Calu3 (cell line): ENCODE measurements at places on chromosomes 3 and 15.

DNA sequence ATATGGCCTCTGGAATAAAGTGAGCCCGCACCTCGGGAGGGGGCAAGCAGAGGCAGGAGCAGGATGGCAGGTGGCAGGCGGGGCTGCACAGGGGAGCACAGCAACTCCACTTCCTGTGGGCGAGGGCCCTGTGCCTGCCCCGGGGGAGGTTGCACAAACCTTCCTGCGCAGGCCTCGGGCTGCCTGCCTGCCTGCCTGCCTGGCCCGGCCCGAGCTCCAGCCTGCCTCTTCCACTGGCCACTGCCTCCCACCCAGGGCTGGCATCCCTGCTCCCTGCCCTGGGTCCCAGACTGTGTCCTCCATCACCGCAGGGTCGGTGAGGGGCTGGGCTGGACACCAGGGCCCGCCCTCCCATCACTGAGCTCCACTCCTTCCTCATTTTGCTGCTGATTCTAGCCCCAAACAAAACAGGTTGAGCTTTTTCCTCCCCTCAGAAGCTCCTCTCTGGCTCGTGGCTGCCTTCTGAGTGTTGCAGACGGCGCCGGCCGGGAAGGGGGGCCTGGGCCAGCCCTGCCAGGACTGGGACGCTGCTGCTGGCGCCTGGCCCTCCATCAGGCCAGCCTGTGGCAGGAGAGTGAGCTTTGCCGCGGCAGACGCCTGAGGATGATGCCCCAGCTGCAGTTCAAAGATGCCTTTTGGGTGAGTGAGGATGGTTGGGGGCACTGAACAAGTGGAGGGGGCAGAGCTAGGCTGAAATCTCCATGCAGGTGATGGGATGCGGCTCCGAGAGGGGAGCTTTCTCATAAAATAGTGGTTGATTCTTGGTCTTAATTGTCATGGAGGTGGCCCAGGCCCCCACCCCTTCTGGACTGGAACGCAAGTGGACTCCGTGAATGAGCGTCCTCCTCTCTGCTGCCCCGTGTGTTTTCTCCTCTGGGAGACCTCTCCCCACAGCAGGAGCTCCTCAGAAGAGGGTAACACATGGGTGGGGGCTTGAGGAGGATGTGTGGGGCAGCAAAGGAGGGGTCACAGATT lies at the start of gene PSTPIP1:
Gene PSTPIP1 (plus strand): TSS at position 156 of the 975 bp plus-strand sequence. CDS start 448 bp downstream, at position 604.
- DNase-seq = no peak

- DNase-seq = no peak
These were observed 53.5 kb downstream of the DGKG start for GRCh38 chr3:186308549-186308948.

DNA sequence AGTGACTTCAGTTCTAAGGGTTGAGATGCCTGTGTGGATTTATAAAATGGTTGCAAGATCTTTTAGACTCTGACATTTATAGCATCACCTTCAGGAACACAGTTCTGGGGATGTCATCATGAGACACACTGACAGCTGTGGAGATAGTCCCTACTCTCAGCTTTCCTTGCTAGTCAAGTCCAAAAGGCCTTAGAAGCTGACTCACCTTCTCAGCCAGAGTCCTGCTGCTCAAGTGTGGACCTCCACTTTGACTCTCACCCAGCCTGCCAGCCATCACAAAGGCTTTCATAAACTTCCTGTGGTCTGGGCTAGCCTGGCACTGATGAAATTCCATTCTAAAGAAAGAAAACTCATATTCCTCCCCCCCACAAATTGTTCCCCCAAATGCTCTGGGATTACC lies 44.8 kb downstream of the TMEM39A start:
- no peak for DNase-seq

- DNase-seq = no peak
These were observed 3.7 kb downstream of the C3orf18 start for GRCh38 chr3:50563867-50564266.

DNA sequence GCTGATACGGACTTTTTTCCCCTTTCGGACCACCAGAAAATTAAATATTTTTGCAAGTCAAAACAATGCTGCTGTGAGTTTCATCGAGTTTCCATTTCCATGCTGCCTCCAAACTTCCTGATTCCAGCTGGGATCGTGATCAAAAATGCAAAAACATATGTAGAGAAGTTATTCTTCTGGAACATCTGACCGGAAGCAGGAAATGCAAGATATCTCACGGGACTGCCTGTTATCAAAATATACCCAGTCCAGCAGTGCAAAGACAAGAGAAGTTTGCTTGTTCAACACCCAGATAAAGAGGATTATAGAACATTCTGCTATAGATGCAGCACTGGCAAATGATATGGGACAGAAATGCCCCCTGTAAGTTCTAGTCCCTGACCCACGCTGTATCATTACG lies 726.7 kb upstream of the NR2F2 start:
- DNase-seq = no peak

DNA sequence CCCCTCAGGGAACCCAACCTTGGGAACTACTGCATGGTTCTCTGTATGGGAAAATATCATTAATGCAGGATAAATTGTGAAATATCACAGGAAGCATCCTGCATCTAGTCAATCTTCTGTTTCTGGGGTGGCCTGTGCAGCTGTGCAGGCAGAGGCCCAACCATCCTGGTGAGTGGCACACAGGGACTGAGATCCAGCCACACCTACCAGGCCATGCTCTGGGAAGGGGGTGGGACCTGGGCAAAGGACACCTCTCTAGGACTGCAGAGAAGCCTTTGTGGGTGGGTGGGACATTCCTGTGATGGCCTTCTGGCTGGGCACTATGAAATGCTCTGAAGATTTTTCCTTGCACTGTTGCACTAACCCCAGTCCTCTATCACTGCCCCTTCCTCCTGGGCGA lies 26.8 kb downstream of the CCRL2 start:
- no peak for DNase-seq

DNA sequence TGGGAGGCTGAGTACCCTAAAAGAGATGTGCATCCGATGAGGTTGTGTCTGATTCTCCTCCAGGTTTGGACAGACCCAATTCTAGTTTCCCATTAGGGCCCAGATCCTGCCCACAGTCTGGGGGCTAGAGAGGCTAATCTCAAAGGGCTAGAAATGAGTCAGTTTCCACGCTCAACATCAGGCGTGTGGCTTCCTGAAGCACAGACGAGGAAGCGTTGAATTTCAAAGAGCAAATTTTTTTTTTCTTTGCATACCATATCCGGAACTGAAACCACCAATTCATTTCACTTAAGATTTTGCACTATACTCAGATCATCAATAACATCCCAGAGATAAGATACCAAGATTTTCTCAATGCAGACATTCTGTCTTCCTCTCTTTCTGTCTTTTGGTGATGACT lies 173.8 kb upstream of the BCL6 start:
- DNase-seq = no peak

GRCh38 chr3:150225986-150226385 lies 182.1 kb upstream of the TSC22D2 start:
- no peak for DNase-seq

DNA sequence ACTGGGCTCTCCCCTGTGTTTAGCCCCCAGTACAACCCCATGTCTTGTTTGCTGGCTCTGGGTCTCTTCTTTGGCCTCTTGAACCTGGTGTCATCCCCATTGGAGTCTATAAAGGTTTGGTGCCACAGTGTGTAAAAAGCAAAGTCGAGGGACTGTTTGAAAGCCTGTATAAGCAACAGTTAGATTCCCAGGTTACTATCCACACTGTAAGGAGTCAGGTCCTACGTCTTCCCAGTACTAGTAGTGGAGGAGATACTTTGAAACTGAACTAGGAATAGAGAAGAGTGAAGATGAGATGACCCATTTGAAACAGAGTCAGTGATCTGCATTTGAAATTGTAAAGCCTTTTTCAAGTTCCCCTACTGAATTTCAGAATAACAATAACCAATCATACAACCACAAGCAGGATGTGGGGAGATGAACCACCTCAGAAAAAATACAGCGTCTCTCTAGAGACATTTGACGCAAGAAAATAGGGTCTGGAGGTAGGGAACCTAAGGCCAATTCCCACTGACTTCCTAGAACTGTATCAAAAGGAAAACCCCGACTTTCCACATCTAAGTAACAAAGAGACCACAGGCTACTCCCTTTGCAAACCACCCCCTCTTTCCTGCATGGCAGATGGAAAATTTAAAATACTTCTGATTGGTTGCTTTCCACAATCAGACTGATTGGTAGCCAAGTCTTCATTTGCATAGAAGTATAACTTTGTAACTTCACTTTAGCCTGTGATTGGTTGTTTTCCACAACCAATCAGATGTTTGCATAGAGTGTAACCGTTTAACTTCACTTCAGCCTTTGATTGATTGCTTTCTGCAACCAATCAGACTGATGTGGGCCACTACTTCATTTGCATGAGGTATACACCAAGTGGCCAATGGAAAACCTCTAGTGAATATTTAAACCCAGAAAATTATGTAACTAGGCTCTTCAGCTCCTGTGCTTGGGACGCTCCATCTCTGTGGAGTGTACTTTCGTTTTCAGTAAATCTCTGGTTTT lies 49.9 kb upstream of the NEDD4 start:
- no peak for DNase-seq

DNA sequence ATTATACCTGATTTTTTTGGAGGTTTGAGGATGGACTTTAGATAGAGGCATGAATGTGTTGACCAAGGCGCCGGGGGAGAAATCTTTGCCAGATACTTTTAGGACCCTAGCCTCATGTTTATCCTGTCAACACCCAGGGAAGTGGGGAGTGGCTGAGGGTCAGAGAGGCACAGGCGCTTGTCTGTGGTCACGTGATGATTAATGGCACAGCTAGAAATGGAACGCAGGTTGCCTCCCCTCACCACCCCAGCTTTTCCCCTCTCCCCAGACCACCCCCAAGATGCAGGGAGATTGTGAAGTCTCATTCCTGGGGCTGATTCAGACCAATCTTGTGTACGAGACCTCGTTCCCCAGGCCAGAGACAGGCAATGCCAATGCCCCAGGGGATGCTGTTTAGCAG lies 218.4 kb upstream of the LINGO1 start:
- no peak for DNase-seq

GRCh38 chr3:100776746-100777145 lies 67.5 kb downstream of the TFG start:
- peak; percentile 7 for DNase-seq

- DNase-seq = no peak
These were observed 227.2 kb downstream of the RSRC1 start for GRCh38 chr3:158337110-158337509.

GRCh38 chr3:128372707-128373533 lies 93.8 kb downstream of the DNAJB8 start:
- DNase-seq = no peak

GRCh38 chr3:15199493-15200105 lies 6.4 kb upstream of the CAPN7 start:
- DNase-seq = no peak

DNA sequence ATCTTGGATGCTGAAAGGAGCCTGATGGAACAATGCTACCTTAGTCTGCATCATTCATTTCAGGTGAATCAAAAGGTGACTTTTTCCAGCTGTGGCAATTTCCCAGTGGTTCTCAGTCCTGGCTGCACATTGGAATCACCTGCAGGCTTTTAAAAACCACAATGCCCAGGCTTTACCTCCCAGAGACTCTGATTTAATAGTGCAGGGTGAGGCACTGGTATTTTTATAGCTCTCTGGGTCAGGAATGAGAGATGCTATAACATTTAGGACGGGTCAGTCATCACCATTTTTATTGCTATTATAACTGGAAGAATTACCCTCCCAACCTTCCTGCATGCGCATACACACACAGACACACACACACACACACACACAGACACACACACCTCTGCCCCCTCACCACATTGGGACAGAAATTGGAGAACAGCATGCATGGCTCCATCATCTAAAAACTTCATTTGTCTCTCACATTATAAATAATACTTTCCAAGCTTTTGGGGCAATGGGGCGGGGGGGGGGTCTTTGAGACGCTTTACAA lies 41.1 kb downstream of the LARP6 start:
- DNase-seq = no peak

- no peak for DNase-seq
These were observed 40.6 kb downstream of the ADAMTSL3 start for GRCh38 chr15:83694536-83694935.

GRCh38 chr3:100850156-100850555 lies 140.9 kb downstream of the TFG start:
- DNase-seq = no peak

DNA sequence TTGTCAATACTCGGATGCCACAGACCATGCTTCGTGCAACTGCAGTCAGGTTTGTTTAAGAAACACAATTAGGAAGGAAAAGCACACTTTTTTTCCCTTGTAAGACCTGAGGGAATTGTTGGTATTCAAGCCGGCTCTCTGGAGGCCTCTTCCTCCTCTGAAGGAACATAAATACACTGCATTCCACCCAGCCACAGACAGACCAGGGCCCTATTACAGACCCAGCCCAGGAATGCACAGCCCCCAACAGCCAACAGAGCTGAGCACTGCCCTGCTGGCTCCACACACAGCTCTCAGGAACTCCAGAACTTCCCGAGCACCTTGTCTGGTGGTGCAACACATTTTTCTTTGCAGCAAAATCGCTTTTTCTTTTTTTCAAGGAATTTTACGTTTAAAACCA lies 488.7 kb upstream of the PROK2 start:
- DNase-seq = no peak

GRCh38 chr3:159667261-159667660 lies 321.4 kb upstream of the IL12A start:
- DNase-seq = no peak

DNA sequence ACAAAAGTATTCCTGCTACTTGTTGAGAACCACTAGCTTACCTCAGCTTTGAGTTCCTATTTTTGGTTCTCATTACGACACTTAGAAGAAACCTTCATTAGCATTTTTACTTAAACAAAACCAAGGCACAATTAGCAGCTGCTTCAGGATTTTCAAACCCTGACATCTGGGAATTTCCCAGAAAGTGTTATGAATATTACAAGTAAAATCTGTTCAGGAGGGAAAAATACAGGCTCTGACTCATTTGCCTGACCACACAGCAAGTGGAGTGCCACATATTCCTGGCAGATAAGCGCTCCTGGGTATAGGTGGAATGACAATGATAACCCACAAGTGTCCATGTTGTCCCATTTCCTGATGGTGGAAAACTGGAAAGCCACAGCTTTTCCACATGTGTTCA lies 10.3 kb upstream of the RFTN1 start:
- DNase-seq = no peak

GRCh38 chr15:65081758-65082157 lies 5.2 kb downstream of the KBTBD13 start:
- no peak for DNase-seq

DNA sequence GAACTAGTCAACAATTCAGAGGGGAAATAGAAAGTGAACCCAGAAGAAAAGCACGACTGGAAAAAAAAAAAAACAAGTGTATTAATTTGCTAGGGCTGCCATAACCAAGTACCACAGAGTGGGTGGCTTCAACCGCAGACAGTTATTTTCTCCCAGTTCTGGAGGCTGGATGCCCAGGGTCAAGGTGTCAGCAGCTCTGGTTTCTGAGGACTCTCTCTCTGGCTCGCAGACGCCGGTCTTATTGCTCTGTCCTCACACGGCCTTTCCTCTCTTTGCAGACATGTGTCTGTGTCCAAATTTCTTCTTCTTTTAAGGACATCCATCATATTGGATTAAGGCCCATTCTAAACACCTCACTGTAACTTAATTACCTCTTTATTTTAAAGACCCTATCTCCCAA lies 291.8 kb downstream of the XXYLT1 start:
- no peak for DNase-seq
